ENCODE measurements at places on chromosomes 13 and 19. TPM values are rescaled to one million over a fixed set of nuclear protein-coding genes. Genes with fewer than 3 reads are reported as not detected.

The CASP14 gene
- polyA plus RNA-seq: not detected

The SELENOV gene
- polyA plus RNA-seq: not detected

The RDH8 gene
- polyA plus RNA-seq: not detected

The ZNF534 gene
- 0.14 TPM for polyA plus RNA-seq
